Hematopoietic multipotent progenitor cell treated with erythropoietin and hydrocortisone succinate and interleukin-3 and kit ligand, for 8 days (in vitro differentiated cells): ENCODE measurements at places on chromosomes 4 and X.
A peak's percentile ranks its signal among the peaks of the same experiment; 100 is the strongest.

- no peak for DNase-seq
These were observed 7.0 kb downstream of the APBB2 start for GRCh38 chr4:41207291-41207831.

DNA sequence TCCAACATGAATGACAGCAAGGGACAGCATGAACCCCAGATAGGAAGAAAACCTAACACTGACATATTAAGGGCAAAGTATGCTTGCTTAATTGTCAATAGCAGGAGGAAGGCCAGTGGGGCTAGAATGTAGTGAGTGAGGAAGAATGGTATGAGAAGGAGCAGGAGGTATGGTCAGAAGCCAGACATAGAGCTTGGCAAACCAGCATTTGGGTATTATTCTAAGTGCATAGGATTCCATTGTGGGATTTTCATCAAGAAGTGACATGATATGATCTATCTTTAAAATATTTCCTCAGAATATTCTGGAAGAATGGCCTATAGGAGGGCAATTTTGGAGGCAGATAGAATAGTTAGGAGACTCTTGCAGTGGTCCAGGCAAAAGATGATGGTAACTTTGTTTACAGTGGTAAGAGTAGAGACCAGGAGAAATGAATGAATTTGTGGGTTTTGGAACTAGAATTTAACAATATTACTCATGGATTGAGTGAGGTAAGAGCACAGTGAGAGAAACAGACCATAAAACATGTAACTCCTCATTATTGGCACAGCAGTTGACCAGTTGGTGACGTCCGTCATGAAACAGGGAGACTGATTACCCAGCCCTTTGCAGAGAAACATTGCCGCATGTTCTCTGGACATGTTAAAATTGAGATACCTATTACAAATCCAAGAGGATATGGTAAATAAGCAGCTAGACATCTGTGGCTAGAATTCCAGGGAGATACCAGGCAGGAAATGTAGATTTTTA lies 246.5 kb upstream of the HS3ST1 start:
- no peak for DNase-seq

GRCh38 chrX:31934842-31935370 lies 863.1 kb upstream of the FTHL17 start:
- DNase-seq: no peak

DNA sequence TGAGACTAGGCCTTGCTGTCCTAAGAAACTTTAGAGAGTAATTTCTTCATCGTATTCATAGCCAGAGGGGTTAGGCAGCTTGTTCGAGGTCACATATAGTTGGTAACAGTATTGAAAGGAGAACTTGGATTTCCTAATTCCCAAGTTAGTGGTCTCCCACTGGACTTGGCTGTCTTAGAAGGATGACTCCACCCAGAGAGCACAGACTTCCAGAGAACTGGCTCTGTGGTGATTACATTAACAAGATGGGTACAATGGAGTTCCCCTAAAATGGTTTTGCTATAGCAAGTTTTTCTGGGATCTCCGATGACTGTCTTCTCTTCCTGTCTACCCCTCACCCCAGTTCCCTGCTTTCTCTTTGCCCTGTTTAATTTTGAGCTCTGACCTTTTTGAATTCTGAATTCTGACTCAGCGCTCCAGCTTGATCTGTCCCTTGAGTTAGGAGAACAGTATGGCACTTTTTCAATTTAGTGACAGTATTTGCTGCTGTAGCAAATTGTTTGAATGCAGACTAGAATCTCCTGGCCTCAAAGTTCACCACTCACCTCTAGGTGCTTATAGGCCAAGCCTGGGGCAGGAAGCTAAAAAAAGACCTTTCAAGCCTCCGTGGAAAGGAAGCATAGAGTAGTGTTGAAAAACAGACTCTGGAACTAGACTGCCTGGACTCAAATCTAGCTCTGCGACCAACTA lies 6.9 kb downstream of the MSN start:
- no peak for DNase-seq

DNA sequence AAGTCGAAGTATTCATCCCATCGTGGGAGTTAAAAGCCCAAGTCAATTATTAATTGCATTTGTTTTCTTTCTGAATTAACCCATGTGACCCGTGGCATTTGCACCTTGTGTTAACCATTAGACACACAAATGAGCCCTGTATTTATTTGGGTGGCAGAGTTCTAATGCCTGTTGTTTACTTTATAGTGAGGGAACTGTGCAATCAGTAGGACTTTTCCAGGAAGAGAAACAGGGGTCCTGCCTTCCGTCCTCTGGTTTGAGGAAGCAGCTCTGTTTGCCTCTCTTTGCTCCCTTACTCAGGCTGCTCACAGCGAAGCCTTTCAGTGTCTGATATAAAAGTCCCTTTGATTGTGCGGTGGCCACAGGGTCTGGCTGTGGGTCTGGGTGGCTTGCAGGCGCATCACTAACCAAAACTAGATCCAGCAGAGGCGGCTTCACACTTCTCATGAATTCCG lies 263.6 kb downstream of the PTTG2 start:
- DNase-seq: no peak

DNA sequence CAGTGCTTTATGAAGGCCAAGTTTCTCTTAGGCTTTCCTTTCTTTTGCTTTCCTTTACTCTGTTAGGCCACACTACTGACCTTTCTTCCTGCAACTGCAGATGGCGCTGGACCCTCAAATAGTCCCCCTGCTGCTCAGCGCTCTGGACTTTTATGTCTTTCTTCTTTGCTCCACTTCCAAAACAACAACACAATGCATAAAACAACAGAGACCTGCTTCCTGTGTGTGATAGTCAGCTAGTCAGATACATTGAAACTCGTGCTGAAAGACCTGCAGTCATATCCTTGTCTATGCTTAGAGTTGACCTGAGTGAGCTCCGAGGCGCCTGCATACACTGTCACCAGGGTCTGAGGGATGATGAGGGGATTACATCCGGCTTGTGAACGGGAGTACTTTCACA lies 108.9 kb upstream of the TEX13D start:
- no peak for DNase-seq

- DNase-seq: peak; percentile 6
These were observed 106.2 kb downstream of the CCNG2 start for GRCh38 chr4:77263247-77263646.

GRCh38 chr4:87982036-87982435 lies 6.5 kb downstream of the SPP1 start:
- no peak for DNase-seq

- DNase-seq: no peak
These were observed 76.8 kb upstream of the RAB40AL start for GRCh38 chrX:102860235-102860634.

DNA sequence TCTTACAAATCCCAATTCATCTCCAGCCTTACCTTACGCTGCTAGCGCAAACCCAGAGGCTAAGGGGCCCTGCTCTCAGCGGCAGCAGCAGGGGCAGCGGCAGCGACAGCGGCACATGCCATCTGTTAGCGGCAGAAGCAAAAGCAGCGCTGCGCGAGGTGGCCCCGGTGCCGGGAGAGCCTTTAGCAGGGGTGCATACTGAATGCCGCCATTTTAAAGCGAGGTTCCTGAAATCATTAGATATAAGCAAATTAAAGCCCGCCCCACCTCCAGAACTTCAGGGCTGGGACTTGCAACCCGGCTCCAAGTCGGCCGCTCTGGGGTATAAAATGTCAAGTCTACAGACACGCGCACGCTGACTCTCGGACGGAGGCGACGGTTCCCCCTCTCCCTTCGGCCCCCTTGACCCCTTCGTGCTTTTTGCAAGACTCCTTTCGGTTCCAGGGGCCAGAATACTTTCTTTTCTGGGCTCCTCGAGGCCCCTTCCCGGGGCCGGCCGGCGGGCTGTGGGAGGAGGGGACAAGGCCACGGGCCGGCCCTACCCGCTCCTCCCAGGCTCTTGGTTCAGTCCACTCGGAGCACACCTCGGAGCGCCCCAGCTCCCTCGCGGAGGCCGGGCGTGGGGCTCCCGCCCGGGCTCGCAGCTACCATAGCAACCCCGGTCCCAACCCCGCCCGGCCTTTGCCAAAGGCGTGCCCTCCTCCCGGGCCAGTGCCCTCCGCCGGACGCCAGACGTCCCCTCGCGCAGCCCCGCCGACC lies at the start of gene MBNL3:
Gene MBNL3 (minus strand): TSS at position 220 of the 759 bp plus-strand sequence. CDS start 49,427 bp downstream, outside the sequence.
- DNase-seq: peak; percentile 82

- no peak for DNase-seq
These were observed 11.5 kb downstream of the DNAJB14 start for GRCh38 chr4:99934891-99935290.

GRCh38 chrX:44061968-44062614 lies 88.9 kb upstream of the NDP start:
- no peak for DNase-seq

GRCh38 chrX:21559417-21559816 lies 98.7 kb downstream of the KLHL34 start:
- no peak for DNase-seq

- DNase-seq: no peak
These were observed 128.7 kb downstream of the WDFY3 start for GRCh38 chr4:84837751-84838150.

DNA sequence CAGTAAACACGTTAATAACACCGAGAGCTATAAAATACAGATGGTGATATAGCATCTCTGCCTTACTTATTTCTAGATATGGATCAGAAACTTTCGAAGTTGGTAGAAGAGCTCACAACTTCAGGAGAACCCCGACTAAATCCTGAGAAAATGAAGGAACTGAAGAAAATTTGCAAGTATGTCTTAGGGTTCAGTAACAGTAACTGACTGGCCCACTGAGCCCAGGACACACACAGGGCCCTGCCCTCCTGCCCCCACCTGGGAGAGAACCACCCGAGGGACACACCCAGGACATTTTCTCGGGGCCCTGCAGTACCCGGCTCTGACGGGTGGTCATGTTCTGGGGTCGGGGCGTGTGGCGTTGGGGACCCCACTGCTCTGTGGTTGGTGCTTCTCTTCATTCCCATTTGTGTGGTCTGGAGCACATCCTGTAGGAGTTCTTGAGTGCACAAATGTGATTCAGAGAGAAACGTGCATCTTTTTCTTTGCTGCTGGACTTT lies 1.1 kb downstream of the UVSSA start:
- DNase-seq: peak; percentile 10

DNA sequence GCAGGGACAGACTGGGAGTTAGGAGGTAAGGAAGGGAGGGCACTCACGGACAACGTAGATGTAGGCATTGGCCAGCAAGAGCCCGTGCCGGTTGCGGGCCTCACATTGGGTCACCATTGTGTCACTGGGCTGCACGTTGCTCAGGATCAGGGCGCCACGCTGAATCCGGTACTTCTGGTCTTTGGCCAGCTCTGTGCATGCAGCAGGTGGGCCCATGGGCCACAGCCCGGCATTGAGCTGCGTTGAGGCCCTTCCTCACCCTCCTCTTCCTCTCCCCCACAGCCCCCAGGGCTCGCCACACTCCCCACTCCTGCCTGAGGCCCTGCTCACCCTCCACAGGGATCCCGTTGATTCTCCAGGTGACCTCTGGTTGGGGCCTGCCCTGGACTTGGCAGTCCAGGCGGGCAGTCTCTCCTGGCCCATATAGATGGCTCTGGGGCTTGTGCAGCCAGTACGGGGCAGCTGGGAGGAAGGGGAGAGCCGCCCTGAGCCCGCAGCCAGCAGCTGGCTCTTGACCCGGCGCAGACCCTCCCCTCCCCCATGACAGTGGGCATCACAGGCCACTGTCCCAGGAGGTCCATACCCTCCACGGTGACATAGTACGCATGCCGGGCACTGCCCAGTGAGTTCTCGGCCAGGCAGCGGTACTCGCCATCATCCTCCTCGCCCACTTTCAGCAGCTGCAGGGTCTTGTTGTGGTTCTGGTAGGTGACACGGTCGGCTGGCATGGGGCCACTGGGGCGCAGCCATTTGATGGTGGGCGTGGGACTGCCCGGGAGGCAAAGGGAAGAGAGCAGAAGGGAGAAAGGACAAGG lies 16.3 kb downstream of the L1CAM start:
- DNase-seq: no peak

DNA sequence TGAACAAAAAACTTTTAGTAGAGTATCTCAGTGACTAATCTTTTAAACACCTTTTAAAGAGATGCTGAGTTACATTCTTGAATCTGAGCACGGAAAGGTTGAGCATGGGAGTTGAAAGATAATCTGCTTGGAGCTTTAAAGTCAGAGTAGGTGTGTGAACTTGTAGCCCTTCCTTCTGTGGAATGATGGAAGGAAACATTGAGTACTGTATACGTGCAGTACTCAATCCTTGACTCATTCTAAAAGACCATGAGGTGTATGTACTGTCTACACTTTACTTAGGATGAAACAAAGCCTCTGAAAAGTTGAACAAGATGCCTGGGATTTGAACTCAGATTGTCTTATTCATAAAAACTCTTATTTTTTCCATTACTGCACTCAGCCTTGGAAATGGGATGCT lies 3.4 kb downstream of the ENOPH1 start:
- no peak for DNase-seq

DNA sequence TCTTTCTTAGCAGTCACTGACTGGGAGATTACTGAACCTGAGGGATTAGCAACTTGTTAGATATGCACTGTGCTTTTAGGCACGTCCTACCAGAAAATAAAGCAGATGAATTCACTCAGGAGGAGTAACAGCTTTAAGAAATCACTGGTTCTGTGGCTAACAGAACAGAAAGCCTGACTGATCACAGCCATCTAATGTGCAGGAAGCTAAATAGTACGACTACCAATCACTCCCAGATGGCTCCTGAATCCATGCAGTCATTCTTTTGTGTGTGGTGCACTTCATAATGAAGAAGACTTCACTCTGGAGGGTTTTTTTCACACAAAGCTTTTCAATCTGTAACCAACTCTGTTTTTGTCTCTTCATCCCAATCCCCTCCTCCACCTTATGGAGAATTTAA lies 305.3 kb upstream of the INTU start:
- no peak for DNase-seq

DNA sequence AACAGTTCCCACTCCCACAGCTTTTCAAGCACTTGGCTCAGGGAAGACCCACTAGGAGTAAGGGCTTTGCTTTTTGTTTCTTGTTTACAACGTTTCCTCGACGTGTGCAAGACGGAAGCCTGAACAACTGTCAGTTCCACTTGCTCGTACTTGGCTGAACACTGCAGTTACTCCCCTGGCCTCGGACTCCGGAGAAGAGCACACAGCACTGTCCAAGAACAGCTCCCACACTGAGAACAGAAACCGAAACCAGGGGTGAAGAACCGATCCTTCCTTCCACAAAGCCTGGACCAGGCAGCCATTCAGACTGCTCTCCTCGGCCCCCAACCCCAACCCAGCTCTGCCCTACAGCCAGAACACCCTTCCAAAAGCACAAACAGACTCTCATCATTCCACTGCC lies 25.5 kb downstream of the IRF2 start:
- peak; percentile 23 for DNase-seq

DNA sequence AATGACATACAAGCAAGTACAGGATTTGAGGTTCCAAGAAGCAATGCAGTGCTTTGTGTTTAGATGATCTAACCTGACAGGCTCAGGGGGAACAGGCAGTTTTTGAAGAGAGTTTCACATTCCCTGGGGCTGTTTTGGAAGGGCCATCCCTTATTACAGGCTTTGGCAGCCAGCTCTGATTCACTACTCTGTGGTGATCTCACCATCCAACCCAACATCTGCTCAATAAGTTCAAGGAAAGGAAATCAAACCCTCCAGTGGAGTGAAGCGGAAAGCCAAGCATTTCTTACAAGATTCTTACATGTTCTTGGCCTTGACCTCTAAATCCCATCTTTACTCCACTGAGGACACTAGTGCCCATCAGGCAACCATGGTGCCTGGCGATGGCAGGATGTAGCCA lies 7.5 kb downstream of the IDS start:
- no peak for DNase-seq

GRCh38 chr4:145956288-145956890 lies 17.8 kb upstream of the ZNF827 start:
- DNase-seq: peak; percentile 65
